CD4-positive, alpha-beta memory T cell (primary cell): ENCODE measurements at places on chromosomes 5 and 9. TPM values are rescaled to one million over a fixed set of nuclear protein-coding genes. Genes with fewer than 3 reads are reported as not detected.

UBE2QL1 gene
- not detected for total RNA-seq

BTNL9 gene
- not detected for total RNA-seq

OR1Q1 gene
- not detected for total RNA-seq

PNPLA7 gene
- 15.7 TPM for total RNA-seq

WDR31 gene
- total RNA-seq = 0.33 TPM

CDH10 gene
- total RNA-seq = not detected

TSPAN17 gene
- 27.4 TPM for total RNA-seq

TMEM8B gene
- total RNA-seq = 7.4 TPM

IFNA2 gene
- not detected for total RNA-seq

RANBP17 gene
- total RNA-seq = not detected

ZDHHC11B gene
- total RNA-seq = 8.1 TPM

RAI14 gene
- total RNA-seq = 1.9 TPM

CLIC3 gene
- 3.7 TPM for total RNA-seq

SLC25A48 gene
- total RNA-seq = not detected

GMCL2 gene
- total RNA-seq = not detected

ZNG1C gene
- 38.5 TPM for total RNA-seq

TRIM36 gene
- not detected for total RNA-seq

AIF1L gene
- total RNA-seq = 0.15 TPM

BTNL3 gene
- total RNA-seq = not detected

ROPN1L gene
- 0.42 TPM for total RNA-seq
